Naive thymus-derived CD8-positive, alpha-beta T cell (primary cell): ENCODE measurements at places on chromosomes 12 and 14. TPM values are rescaled to one million over a fixed set of nuclear protein-coding genes. Genes with fewer than 3 reads are reported as not detected.

The LRRIQ1 gene
- total RNA-seq: not detected

DNA sequence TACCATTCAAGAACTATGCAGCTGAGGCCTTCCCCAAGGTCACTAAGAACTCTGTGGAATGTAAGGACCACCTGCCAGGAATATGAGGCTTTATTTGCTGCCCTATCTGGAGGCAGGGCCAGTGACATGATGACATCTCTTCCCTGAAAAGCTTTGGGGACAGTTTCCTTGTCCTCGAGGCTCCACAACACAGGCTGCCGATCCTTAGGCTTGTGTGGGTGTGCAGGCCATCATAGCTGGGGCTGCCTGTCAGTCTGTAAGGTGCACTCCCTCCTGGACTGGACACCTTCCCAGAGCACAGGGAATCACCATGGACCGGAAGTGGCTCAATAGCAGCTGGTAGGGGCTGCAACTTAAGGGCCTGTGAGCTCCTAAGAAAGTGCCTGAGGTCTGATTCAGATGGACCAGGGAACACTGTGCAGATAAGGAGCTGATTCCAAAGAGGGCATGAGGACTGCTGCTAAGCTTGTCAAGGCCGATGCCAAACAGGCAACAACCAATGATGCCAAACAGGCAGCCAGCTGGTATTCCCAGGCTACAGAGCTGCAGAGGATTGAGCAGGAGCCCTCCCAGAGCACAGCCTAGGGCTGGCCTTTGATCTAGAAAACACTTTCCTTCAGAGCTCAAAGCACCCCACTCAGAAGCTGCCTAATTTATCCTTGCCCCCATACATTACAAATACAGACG is 84.3 kb downstream of the CRACR2A start:
- no peak for DNase-seq

- DNase-seq: no peak
Observed at GRCh38 chr14:89095036-89095435, 270.6 kb downstream of the TTC8 start.

- no peak for DNase-seq
Observed at GRCh38 chr14:77120771-77121743, 20.5 kb downstream of the ZDHHC22 start.

GRCh38 chr12:57934819-57935218 is 6.5 kb upstream of the ATP23 start:
- DNase-seq: no peak

DNA sequence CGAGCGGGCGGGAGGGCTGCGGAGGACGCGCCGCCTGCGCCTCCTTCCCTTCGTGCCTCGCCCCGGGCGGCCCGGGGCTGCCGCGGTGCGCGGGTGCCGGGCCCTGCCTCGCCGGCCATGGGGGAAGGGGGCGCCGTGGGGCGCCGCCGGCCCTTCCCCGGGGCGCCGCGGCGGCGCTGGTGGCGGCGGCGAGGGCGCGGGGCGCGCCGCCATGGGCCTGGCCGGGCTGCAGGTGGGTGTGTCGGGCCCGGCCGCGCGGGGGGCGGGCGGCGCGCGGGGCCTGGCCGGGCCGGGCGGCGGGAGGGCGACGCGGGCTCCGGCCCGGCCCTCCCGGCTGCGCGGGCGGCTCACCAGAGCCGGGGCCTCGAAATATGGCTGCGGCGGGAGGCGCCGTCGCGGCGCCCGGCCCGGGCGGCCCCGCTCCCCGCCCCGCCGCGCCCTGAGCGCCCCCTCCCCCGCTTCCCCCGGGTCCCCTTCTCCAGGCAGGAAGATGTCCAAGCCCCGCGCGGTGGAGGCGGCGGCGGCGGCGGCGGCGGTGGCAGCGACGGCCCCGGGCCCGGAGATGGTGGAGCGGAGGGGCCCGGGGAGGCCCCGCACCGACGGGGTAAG is 5.1 kb downstream of the KMT5A start:
- DNase-seq: no peak
